ENCODE measurements at places on chromosomes 12 and 14.
A peak's percentile ranks its signal among the peaks of the same experiment; 100 is the strongest.

DNA sequence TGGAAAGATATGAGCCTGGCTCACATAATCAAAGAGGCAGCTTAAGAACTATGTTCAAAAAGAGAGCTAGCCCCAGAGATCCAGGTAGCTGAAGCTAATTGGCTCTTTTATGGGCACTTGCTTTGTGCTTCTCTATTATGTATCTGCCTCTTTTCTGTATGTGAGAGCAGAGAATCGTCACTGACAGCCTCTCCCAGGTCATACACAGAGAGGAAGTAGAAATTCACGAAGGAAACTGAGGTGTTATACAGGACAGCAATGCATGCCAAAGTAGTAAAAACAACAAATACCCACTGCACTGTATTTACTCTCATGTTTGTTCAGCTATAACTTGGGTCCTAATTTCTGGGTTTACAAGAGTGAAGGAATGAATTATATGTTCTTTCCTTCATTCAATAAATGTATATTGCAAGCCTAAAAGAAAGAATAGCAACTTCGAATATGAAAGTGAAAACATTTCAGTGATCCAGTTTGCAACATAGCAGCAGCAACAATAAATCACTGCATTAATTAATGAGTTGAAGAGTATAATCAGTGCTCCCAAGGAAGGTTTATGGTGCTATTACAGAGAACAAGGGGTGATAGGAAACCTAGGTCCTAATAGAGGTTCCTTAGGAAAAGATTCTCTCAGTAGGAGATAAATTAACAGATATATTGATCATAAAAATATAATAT lies 47.1 kb upstream of the ATXN7L3B start:
- no peak for DNase-seq

- DNase-seq, result no peak
Measured at GRCh38 chr12:129339336-129339735, 486.1 kb downstream of the GLT1D1 start.

DNA sequence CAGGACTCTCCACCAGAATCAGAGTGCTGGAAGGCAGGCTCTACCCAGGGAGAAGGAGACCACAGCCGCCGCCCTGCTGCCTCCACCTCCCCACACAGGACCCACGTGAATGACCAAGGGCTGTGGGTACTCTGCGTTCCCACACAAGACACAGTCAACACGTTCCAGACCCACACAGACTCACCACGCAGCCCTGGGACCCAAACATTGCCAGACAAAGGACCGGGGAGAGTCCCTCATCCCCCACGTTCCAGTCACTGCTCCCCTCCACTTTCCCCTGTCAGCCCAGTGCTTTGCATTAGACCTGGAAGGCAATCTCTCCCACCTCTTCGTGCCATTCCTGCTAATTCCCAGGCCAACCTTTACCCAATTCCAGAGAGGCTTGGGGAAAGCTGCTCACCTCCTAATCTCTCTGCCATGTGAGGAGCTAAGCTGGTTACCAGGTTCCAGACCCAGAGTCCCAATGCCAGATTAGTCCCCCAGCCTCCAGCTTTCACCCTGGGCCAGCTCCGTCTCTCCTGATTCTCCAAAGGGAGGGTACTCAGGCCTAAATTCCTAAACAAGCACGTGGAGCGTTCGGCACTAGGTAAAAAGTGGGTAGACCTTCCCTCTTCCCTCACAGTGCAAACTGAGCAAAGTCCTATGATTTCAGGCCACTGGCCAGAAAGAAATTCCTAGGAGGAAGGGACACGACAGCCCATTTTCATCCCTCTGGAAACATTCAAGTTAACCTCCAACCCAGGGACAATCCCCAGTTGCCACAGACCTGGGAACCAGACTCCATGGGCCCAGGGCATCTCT lies 4.9 kb downstream of the SLC6A13 start:
- no peak for DNase-seq

- DNase-seq, result peak; percentile 19
Measured at GRCh38 chr12:13177373-13177772, 19.2 kb upstream of the EMP1 start.

GRCh38 chr14:21308479-21309237 lies 28.8 kb downstream of the RPGRIP1 start:
- DNase-seq, result peak; percentile 89

DNA sequence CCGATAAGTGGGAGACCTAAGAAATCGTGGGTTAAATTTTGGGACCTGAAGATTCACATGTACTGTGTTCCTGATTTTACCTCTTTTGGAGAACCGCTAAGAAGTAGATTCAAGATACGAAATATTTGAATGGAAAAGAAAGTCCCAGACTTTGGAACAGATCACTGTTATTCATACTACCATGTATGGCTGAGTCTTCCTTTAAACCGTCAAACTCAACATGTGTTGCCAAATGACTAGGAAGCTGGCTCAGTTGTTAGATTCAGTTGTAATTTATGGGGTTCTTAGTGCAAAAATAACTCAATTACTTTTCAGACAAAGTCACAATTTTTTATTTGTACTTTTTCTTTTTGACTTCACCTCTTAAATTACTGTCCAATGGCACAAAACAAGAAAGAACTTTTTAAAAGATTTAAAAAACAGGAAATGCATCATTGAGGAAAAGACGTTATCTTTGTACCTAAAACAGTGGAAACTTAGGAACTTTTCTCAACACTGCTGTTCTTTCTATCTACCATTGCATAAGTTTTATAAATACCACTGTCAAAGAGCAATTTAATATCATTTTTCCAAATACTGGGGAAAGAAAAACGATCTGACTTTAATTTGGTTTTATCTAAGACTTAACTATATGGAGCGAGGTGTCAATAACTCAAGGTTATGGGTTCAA lies 15.7 kb downstream of the RERG start:
- no peak for DNase-seq

- DNase-seq, result no peak
Measured at GRCh38 chr12:8887285-8887715, 27.0 kb upstream of the PHC1 start.

DNA sequence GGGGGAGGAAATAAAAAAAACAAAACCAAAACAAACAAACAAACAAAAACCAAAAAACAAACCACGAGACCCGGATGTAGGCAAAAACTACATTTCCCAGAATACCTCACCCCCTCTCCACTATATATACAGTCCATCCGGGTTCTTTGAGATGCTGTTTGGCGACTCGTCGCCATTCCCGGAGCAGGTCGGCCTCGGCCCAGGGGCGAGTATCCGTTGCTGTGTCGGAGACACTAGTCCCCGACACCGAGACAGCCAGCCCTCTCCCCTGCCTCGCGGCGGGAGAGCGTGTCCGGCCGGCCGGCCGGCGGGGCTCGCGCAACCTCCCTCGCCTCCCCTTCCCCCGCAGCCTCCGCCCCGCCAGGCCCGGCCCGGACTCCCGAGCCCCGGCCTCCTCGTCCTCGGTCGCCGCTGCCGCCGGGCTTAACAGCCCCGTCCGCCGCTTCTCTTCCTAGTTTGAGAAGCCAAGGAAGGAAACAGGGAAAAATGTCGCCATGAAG lies at the start of gene RNF10:
RNF10 (plus strand) TSS at position 154 of the 500 bp plus-strand sequence. CDS start 456 bp downstream, outside the sequence.
- DNase-seq, result peak; percentile 88

- no peak for DNase-seq
Measured at GRCh38 chr14:90572441-90573150, 175.8 kb downstream of the CALM1 start.

DNA sequence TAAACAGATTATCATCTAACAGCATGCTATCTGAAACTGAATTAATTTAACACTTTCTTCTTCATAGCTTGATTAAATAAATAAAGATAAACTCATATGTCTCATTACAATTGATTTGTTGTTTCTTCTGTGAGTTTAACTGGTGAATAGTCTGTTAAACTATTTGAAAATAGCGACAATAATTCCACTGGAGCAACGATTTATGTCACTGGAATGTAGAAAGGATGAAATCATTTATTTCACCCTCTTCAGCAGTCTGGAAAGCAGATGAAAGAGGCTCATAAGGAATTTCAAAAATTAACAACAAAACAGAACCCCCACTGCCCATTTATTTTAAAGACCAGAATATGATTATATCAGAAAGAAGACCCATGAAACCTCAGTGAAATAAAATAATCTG lies 1165.1 kb upstream of the USP15 start:
- DNase-seq, result no peak

DNA sequence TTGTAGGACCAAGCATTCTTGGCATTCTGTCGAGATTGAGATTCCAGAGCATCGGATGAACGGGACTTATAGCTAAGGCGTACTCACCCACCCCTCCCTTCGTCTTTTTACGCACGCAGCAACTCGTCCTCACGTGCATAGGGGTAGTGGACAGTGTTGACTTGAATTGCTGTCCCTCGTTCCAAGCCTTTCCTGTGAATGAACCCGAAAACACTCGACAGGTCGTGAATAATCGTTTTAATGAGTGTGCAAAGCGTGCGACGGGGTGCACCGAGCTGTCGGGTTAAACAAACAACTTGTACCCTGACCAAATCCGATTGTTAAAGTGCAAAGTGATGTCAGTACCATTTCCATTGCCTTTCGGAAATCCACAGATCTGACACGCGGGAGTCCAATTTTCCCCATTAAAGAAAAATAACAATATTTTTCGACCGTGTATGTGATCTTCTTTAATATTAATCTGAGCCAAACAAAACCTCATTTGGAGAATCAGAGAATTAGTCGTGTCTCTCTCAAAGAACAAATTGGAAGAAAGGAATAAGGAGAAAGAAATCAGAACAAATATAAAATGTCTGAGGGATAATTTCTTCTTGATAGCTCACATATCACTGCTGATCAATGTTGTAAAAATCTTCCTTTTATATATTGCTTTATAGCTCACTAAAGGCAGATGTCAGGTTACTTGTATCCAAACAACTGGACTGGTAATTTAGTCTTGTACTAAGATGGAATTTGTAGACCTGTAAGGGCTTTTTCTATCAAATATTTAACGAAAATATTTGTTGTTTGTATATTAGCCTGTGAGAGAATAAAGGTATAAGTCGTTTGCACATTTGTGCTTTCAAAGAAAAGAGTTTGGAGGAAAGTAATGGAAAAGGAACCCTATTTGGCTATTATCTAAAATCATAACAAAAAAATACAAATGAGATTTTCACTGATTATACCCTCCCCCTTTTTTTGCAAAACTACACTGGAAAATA lies 11.8 kb downstream of the FOXG1 start:
- peak; percentile 62 for DNase-seq

GRCh38 chr12:101931498-101932326 lies 54.3 kb downstream of the DRAM1 start:
- DNase-seq, result no peak

DNA sequence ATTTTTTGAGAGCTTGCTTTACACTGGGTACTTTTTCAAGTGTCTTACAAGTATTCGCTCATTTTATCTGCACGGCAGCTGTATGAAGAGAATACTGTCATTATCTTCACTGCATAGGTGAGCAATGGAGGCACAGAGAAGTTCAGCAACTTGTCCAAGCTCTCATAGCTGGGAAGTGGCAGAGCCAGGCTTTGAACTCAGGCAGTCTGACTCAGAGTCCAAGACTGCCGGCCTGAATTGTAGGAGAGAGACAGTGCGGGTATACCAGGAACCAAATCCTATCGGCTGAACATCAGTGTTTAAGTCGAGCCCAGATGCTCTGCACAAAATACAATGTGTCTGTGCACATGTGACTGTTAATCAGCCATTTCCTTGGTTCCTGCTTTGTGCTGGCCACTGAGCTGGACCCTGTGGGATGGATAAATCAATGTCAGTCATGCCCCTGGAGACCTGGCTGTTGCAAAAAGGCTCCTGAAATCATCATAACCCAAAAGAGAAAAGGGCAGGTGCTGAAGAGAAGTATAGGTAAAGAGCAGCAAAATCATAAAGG lies 474.6 kb downstream of the DPF3 start:
- peak; percentile 22 for DNase-seq

- no peak for DNase-seq
Measured at GRCh38 chr12:51961834-51962233, 10.3 kb downstream of the ACVR1B start.

GRCh38 chr14:95044463-95045105 lies 112.7 kb downstream of the DICER1 start:
- DNase-seq, result peak; percentile 44

GRCh38 chr14:48456051-48456450 lies 780.6 kb upstream of the MDGA2 start:
- no peak for DNase-seq

GRCh38 chr14:21066882-21067502 lies 3.1 kb upstream of the ARHGEF40 start:
- no peak for DNase-seq

GRCh38 chr14:68680541-68681051 lies 112.3 kb downstream of the ZFP36L1 start:
- no peak for DNase-seq

DNA sequence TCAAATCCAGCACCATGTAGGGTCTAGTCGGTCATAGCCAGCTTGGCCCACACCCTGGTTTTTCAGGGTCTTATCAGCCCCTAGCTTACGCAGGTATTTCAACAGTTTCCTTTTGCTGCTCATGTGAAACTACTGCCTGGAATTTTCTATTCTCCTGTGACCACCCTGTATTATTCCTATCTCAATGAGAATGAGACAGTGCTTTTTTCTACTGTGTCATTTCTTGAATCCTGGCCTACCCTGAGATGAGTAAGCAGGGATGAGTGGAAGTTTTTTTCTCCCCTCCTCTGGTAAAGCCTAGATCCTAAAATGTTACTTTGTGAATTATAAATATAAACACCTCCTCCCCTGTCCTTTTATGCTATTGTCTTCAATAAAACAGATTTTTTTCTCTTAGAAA lies 62.7 kb upstream of the ARID2 start:
- DNase-seq, result no peak

DNA sequence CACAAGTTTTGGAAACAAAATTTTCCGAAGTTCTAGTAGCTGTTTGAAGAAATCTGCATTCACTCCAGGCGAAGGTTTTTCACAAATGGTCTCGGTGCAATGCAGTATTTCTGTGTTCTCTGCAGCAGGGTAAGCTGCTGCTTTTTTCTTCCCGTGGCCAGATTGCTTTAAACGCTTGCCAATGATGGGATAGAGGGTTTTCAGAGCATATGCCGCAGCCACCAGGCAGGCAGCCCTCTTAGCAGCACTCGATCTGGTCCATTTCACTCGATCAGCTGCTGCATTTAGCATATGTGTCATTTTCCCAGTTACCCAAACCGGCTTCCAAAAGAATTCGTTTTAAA lies 315 bp downstream of the ABCD2 start:
- no peak for DNase-seq

- DNase-seq, result peak; percentile 40
Measured at GRCh38 chr12:2345902-2346301, 293.1 kb downstream of the CACNA1C start.

- no peak for DNase-seq
Measured at GRCh38 chr12:77120156-77121085, 55.1 kb upstream of the E2F7 start.

GRCh38 chr12:105921872-105922669 lies 216.7 kb downstream of the NUAK1 start:
- DNase-seq, result no peak

DNA sequence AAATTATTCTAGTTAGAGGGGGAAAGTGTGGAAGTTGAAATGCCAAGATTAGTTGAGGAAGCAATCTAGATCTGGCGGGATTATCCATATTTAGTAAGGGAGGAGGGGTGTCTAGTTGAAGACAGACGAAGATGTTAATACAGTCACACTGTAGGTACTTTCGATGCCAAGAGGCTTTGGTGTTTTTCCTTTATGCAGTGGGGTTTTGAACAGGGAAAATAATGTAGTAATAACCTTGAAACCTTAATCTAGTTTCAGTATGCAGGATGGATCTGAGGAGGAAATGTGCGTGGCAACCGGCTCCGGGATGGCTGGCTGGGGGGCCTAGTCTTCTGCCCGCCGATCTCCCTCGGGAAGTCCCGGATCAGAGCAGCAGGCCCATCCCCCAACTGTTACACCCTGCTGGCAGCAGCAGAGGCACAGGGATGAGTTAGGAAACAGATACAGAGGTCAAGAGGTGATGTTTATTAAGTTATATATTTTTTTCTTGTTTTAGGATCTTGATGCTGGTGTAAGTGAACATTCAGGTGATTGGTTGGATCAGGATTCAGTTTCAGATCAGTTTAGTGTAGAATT lies 27.4 kb downstream of the MDM2 start:
- DNase-seq, result no peak

Measured in ecto neural progenitor cell (in vitro differentiated cells).